Osteocyte (in vitro differentiated cells): ENCODE measurements at places on chromosomes 4 and X.
A peak's percentile ranks its signal among the peaks of the same experiment; 100 is the strongest.

GRCh38 chr4:74631338-74631737 is 163.0 kb downstream of the BTC start:
- no peak for DNase-seq

DNA sequence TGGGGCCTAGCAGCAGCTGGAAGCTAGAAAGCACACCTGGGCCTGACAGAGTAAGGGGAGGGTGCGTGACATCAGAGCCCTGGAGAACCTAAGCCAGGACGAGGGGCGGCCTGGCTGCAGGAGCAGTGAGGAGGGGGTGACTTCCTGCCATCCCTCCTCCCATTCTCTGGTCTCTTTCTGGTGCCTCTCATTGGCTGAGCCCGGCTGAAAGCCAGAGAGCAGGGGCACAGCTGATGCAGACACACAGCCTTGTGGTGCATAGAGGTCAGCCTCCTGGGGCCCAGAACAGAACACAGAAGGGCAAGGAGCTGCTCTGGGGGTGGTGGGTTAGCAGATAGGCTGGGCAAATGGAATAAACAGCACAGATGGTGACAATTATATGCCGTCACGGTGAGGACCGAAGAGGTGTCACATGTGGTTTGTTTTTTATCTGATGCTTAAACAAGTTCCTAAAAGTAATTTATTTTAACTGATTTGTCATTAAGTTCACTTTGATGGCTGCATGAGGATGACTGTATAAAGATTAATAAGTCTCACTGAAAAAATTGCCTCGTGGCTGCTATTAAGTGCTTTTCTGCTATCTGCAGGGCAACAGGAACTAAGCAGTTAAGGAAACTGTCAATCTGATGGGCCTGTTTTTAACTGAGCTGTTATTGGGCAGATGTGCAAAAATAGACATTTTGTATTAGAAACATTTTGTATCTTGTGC is 102.0 kb downstream of the FNIP2 start:
- DNase-seq, result no peak

GRCh38 chr4:175935016-175935661 is 123.1 kb upstream of the GPM6A start:
- DNase-seq, result no peak

DNA sequence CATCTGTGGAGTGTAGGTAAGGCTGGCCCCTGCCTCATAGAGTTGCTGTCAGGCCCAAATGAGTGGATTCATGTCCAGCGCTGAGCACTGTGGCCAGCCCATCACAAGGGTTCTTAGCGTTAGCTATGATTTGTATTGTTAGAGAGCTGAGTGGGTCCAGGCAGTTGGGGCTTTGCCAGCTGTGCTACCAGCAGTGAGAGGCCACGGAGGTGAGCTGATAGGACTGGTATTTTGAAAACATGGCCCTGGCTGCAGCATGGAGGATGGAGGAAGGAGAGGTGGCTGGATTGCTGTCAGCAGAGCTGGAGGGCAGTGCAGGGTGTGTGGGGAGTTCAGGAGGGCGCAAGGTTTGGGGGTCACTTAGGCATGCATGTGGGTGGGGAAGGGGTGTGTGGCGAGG is 69.8 kb downstream of the PSAPL1 start:
- no peak for DNase-seq

- no peak for DNase-seq
Measured at GRCh38 chrX:119505945-119506344, 37.7 kb downstream of the SLC25A5 start.

DNA sequence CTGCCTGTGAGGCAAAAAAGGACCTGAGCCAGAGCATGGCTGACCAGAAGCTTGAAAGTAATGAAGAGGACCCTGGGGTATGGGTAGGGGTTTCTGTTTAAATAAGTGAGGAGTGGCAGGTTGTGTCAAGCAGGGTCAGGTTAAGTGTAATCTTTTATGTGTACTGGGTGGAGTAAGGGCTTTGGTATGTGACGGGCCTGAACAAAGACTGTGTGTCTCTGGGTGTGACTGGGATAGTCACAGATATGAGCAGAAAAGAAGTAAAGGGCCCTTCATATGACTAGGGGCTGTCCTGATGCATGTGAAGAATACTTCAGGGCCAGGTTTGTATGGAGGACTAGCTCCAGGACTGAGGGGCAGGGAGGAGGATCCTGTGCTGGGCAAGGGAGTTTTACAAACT is 82.4 kb downstream of the ITIH6 start:
- no peak for DNase-seq

DNA sequence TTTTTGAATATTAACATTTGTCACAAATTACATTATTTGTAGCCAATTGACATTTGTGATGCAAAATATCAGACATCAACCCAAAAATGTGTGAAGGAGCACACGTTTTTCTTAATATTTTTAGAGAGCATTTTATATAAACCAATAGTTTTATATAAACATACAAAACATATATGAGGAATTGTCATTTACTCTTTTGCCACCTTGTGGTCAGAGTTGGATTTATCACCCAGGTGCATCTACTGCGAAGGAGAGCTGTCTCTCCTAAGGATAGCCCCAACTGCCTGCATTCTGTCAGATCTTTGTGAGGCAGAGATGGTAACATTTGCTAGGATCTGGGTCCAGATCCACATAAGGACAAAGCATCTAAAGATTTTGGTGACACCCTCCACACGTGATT is 2.5 kb upstream of the USP27X start:
- no peak for DNase-seq

DNA sequence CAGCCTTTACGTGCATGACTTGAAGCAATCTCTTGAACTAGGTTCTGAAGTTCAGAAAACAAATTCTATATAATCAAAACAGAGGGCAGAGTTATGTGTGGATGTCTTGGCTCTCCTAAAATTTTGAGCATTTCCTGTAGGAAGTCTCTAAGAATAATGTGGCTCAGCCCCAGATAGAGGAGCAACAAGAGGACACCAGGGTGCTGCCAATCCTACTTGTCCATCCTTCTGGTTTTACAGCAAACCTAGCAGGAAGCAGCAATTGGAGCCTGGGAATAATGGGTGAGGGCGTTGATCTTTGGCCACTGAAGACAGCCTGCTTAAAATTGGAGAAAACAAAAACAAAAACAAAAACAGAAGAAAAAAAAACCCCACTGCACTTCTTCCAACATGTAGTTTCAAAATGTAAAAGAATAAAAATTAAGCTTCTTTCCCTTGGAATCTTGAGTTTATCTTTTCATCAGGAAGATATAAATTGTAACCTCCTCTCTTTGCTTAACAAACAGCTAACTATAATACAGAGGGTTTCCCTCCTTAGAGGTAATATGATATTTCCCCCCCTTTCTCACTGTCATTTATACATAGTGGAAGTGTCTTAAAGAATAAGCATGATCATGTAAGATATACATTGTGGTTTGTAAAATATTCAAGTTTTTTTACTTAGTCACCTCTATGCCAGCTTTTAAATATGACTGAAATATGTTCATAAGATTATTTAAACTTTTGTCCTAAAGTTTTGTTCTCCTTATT is 130.6 kb downstream of the FBXO8 start:
- DNase-seq, result no peak

DNA sequence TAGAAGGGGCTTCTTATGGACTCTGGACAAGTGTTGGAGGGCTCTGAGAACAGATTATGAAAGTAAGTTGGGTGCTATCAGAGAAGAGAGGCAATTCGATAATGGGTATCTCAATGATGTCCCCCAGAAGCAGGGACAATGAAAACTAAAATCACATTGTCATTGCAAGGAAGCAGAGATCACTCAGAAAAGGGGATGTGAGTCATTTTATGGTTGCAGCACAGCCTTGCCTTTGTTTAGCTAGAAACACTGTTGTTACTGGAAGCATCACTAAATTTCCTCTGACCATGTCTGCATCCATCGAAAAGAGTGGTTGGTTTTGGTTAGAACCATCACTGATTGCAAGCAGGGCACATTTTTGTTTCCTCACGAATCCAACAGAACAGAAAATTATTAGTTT is 246.8 kb upstream of the NWD2 start:
- DNase-seq, result no peak

DNA sequence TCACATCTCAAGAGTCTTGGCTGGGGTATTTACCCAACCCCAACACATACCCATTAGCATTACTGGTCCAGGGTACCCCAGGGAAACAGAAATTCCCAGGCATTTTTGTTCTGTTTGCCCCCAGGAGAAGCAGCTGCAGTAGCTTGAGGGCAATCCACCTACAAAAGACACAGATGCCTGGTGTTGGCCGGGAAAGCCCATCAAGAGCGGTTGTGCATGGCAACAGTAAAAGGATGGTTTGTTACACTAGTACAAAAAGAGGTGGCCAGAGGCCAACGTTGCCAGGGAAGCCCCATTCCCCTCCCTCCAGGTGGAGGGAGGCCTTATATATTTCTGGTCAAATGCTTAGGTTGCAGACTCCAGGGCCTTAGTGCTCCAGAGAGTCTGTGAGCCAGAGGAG is 637.8 kb downstream of the BCOR start:
- no peak for DNase-seq

DNA sequence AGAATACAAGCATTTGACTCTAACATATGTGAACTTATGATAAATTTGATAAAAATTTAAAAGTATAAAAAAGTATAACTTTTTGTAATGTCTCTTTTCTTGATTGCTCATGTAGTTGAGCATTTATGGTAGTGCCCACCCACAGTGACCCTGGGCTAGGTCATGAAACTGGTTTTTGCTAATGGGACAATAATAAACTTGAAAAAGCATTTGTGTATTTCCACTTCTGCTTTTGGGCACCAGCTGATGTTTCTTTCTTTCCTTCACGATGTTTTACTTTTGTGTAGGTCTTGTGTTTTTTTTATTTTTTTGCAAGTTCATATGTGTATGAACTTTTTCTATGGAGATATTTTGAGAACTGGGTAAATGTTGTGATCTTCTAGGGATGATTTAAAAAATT is 313.1 kb downstream of the CBLL2 start:
- no peak for DNase-seq

- DNase-seq, result no peak
Measured at GRCh38 chr4:154186035-154186434, 305.6 kb downstream of the DCHS2 start.

DNA sequence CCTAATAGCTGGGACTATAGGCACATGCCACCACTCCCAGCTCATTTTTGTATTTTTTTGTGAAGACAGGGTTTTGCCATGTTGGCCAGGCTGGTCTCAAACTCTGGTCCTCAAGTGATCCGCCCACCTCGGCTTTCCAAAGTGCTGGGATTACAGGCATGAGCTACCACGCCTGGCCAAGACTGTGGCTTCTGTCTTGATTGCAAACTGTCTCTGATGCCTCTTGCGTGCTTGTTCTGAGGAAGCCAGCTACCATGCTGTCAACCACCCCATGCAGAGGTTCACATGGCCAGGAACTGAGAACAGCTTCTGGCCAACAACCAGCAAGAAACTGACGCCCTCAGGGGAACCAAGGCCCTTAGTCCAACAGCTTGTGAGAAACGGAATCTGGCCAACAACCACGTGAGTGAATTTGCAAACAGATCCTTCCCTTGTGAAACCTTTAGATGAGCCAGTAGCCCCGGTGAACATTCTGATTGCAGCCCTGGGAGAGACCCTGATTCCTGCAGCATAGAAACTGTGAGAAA is 71.2 kb downstream of the SUPT20HL2 start:
- DNase-seq, result peak; percentile 90

- no peak for DNase-seq
Measured at GRCh38 chr4:150141756-150142155, 63.5 kb downstream of the DCLK2 start.

DNA sequence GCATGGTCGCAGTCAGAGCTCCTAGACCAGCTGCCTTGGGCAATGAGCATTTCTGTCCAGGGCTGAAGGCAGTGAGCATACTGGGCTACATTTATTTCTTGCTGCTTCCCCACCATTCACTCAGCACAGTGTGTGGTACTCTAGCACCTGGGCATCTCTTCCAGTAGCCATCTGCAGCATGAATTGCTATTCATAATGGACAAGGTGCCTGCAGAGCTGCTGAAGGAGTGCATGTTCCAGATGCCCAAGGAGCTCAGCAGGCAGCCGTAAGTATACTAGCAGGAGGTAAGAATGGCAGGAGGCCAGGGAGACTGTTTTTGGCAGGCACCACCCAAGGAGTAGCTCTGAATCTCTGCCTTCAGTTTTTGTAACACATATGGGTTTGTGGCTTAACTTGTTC is 110.4 kb upstream of the RXFP1 start:
- DNase-seq, result no peak

GRCh38 chr4:184821242-184821641 is 4.5 kb downstream of the ACSL1 start:
- DNase-seq, result no peak

- no peak for DNase-seq
Measured at GRCh38 chrX:30663322-30663721, 10.1 kb downstream of the GK start.

GRCh38 chr4:145909773-145910172 is 28.9 kb downstream of the ZNF827 start:
- no peak for DNase-seq

- no peak for DNase-seq
Measured at GRCh38 chr4:154313004-154313585, 178.5 kb downstream of the DCHS2 start.

DNA sequence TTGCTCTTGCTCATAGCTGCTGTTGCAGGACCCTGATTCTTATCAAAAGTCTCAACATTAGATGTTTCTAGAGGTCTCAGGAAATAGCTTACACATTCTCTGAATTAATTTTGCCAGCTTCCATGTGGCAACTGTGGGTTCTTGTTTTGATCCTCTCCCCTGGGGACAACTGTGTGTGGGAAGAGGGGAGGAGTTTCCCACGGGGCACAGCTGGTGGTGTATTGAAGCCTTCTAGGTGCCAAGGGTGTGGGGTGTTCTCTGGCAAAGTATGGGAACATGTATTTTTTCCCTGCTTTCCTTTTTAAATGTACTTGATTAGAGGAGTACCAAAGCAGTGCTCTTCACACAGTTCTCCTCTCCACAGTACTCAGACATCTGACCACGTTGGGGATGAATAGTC is 212.7 kb downstream of the RPA4 start:
- no peak for DNase-seq

GRCh38 chrX:39813631-39814277 is 284.0 kb downstream of the BCOR start:
- no peak for DNase-seq

- DNase-seq, result no peak
Measured at GRCh38 chrX:83508526-83509253, 600 bp downstream of the POU3F4 start.

DNA sequence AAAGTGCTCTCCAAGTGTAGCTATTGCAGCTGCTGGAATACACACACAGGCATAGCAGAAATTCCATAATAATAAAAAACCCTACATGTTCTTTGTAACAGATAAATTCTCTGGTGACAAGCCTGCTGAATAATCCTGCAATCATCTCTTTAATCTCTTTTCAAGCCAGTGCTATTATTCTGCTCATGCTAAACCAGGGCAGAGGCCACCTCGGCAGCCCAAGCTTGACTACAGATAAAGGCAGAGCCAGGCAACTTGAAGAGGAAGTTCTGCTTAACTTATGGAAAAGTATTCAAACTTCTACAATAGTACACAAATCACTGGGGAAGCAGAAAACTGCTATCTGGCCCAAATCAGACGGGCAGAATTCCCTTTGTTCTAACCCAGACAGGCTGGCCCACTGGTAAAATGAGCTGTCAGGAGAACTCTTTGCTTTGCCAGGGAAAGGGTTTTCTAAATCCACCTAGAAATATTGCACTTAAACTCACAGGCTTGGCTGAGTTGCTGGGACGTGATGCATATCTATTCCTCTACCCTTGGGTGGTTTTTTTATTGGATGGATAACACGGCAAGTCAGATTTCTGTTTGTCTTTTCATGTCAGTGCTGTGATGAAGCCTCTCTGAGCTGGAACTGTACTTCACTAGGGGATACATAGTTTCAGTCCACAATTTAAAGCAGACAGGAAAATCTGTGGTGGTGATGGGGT is 70.5 kb downstream of the GATB start:
- no peak for DNase-seq
